NCI-H1105 treated with DMSO at 0.1 percent for 48 hours (cell line): ENCODE measurements at places on chromosomes 4 and X.
A peak's percentile ranks its signal among the peaks of the same experiment; 100 is the strongest.

DNA sequence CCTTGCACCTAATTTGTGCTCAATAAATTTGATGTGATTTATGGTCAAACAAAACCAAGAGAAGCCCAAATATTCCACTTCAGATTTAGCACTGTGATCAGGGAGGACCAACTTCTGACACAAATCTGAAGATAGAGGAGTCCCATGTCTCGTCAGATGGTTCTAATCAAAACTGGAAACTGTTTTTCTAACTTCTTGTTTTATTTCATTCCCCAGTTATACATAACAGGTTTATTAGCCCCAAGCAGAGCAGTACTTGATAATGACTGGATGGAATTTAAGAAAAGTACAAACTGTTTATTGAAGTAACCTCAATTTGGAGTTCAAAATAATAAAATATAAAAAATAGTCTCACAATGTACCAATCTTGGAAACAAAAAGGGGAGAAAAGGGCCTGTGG, 310.3 kb downstream of the LDB2 start:
- DNase-seq: no peak

DNA sequence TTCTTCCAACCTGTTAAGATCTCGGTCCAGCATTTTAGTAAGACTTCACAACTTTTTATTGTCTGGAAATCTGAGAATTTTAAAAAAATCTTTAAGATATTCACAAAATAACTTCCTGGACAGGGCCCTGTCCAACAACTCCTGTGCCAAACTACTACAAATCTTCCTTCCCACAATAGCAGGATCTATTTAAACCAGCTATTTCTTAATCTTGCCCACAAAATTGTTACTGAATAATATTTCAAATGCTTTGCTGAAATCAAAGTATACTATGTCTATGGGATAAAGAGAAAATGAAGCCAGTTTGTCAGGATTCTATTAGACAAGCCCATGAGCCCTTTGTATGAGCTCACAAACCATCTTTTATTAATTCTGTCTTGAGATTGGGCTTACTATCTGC, 104.1 kb upstream of the DDIT4L start:
- DNase-seq: no peak

DNA sequence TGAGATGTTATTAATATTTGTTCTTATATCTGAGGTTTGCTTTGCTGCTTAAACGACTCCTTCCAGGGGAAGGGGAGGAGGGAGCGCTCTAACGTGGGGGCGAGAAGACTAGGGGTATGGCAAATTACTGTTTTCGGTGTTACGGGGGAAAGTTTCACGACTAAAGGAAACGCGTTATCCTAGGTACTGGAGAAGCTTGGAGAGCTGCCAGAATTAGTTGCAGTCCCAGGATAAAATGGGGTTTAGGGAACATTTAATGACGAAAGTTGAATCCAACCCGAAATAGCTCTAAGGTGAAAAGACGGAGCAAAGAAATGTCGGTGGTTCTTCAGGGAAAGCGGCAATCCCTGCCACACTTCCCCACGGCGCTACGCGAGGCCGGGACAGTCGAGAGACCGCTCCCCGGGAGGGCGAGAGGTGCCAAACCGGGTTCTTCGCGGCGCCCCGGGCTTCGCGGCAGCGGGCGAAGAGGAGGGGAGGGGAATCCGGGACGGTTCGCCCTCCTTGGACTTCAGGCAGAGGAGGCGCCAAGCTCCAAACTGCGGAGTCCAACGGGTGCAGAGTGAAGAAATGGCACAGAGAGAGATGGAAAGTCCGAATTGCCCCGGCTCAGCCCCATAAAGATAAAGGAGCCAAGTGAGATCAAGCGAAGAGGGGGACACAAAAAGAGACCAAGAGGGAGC, 724 bp downstream of the THOC2 start:
- DNase-seq: peak; percentile 8

DNA sequence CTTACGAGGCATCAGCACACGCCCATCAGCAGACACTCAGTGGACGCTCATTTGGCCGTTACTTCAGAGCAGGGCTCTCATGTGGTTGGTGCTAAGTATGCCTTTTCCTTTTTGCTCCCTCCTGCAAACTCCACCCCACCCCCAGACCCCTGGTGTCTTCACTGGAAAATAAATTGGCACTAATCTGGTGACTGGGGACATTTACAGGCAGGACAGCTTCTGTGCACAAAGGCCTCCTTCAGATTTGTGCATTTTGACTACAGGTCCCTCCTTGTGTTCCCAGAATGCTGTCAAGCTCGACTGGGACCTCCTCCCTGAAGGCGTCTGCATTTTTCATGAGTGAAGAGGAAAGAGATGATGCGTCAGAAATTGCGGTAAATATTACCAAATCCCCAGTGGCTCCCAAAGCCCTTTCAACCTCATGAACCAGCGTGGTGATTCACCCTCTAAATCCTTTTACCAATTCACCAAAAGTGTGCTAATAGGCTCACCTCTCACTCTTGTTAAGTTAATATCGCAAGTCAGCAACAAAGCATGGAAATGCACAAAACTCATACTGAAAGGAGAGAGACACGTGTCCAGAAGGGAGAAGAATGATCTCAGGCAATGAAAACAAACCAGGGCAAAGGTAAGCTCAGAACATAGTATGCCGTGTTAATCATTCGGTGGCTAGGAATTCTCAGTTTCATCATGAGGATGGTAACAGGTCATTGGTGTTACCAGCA, 119.0 kb downstream of the NKX6-1 start:
- no peak for DNase-seq

GRCh38 chr4:921830-922331, 10.2 kb downstream of the GAK start:
- DNase-seq: no peak

- DNase-seq: no peak
Observed at GRCh38 chr4:61201561-61201960, 1.4 kb downstream of the ADGRL3 start.

DNA sequence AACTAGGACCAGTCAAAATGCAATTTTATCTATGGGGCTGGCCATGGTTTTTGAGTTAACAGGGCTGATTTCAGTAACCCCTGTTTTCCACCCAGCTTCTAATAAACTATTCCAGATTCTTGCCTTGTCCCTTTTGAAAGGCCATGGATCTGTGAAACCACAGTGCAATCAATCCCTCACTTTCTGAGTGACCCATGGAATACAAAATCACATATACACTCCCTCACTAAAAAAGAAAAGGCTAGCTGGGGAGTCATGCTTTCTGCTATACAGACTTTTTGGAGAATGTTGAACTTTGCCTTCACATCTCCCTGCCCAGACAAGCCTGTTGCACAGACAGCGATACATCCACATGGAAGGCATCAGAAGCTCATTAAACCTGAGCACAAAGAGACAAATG, 47.9 kb downstream of the MAD2L1 start:
- DNase-seq: no peak

GRCh38 chrX:74286950-74287740, 16.8 kb upstream of the ZCCHC13 start:
- DNase-seq: no peak

- DNase-seq: no peak
Observed at GRCh38 chr4:187451776-187452175, 543.8 kb upstream of the ZFP42 start.

- DNase-seq: no peak
Observed at GRCh38 chrX:125326599-125326998, 6.9 kb downstream of the TEX13C start.

DNA sequence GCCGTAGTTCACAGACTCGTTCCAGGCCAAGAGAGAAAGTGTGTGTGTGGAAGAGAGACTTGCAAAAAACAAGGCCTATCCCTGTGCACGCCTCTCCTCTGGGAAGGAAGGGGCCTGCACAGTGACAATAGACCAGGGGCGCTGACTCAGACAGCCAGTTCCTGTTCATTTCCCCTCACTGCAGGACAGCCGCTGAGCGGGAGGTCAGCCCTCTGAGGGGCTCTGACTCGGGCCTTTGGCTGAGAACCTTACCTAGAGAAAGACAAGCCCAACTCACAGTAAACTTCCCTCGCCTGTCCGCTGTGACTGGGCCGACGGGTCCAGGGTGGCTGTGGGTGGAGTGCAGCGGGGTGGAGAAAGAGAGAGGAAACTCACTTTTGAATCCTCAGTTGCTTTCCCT, 52.1 kb downstream of the RTL5 start:
- no peak for DNase-seq

GRCh38 chr4:11440481-11441193, 11.9 kb upstream of the HS3ST1 start:
- no peak for DNase-seq

DNA sequence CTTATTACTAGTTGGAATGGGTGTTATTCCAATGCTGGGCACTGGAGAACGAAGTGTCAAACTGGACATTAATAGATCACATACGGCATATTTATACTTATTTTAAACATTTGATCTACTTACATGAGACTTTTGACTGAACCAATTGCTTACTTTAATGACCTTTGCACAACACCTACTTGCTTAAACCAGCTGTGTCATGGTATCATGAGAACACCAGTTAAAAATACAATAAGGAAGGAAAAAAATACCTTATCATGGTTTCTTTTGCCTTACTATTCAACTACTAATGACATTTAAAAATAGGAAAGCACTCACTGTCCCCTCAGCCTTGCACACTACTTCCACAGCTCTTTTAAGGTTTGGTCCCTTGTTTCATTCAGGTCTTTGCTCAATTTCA, 146.9 kb downstream of the FAM13A start:
- no peak for DNase-seq

DNA sequence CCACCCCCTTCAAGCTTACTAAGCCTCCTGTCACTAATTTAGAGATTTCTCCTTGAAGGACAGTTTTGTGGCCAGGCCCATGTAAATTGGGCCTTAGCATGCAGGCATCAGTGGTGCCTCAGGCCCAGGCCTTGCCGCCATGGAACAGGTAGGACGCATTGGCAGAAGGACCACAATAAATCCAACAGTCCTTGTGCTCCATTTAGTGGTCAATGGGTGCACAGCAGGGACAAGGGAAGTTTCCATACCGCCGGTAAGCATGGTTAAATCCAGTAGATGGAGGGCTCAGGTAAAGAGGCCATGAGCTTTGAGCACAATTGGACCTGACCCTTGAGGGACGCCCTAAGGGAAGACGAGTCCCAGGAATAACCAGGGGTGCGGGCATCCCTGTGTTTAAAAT, 97.3 kb downstream of the UGT2B28 start:
- no peak for DNase-seq

DNA sequence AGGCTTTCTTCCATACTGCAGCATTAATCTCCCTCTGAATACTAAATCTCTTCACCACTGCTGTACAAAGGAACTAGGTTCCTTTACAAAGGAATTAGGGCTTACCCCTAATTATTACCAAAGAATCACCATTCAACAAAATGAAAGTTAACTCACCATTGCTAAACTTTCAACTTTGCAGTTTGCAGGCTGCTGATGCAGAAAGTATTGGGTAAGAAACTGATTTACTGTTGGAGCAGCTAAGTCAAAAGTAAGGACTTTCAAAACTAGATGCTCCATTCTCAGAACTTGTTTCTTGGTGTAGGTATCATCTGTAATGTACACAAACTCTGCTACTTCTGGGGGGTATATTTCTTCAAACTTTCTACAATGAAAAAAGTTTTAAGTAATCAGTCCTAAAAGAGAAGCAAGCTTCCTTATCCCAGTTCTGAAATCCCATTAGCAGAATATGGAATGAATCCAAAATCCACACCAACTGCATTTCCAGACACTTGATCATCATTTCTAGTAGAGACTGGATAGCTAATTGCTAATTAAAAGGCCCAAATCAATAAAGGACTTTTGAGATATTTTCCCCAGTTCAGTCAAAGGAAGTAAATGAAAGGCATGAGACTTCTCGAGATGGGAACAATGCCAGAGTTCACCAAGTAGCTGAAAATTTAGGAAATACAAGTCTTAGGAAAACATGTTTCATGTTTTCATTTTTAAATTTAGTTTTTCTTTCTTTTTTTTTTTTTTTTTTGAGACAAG, 4.3 kb downstream of the CCNA2 start:
- DNase-seq: no peak

- no peak for DNase-seq
Observed at GRCh38 chr4:130359542-130359941, 1263.6 kb downstream of the C4orf33 start.

DNA sequence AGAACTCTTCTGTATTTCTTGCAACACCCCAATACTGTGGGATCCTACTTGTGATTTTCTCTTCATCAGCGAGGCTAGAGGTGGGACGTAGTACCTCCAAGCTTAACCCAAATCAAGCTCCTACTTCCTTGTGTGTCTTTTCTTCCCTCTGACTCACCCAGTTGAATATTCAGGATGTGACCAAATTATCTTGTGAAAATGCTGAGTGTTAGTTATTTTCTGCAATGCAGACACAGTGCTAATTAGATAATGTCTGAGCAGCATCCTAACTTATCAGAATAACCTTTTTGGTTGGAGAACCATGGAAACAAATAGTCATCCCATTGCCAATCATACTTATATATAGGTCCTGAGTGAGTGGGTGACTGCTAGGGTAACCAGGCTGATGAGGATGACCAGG, 2.4 kb downstream of the MEPE start:
- DNase-seq: no peak

DNA sequence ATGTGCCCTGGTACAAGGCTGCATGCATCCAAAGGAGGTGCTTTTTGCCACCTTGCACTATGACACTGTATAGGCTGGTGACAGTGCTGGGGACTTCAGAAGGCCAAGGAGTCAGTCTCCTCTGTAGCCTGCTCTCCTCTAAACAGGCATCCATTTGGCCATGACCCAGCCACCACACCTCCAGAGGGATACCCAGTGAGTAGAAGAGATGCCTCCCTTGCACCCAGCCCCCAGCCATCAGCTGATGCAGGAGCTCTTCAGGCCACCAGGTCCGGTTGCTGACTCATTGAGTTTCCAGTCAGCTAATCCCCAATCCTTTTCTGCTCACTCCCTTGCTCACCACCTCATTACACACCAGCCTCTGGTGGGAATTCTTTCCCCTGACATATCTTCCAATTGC, 99.8 kb downstream of the PJA1 start:
- no peak for DNase-seq

GRCh38 chr4:154660052-154660451, 47.6 kb upstream of the FGG start:
- DNase-seq: no peak

- no peak for DNase-seq
Observed at GRCh38 chr4:99961711-99962110, 11.6 kb upstream of the H2AZ1 start.

DNA sequence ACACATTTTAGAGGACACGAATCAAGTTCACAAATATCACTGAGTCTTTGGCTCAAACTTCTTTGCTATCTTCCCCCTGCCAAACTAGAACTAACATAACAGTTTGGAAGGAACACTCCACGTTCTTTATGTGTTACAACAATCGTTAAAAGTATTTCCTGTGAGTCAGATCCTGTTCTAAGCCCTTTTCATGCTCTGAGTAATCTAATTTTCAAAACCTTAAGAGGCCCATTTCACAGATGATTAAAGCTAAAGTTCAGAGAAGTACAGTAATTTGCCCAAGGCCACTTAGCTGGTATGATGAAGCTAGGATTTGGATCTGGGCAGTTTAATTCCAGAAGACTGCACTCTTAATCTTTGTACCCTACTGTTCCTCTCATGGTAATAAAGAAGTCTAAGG, 854.4 kb upstream of the INTU start:
- DNase-seq: no peak

- no peak for DNase-seq
Observed at GRCh38 chr4:6938647-6939271, 29.1 kb downstream of the TBC1D14 start.

- DNase-seq: no peak
Observed at GRCh38 chr4:180493299-180493698, 1749.9 kb upstream of the TENM3 start.

- no peak for DNase-seq
Observed at GRCh38 chr4:76203541-76203940, 10.1 kb downstream of the SCARB2 start.

GRCh38 chr4:90002441-90003062, 107.9 kb downstream of the MMRN1 start:
- peak; percentile 14 for DNase-seq

GRCh38 chrX:102892103-102892502, 45.0 kb upstream of the RAB40AL start:
- no peak for DNase-seq
